ENCODE measurements at places on chromosomes 2 and 18.

DNA sequence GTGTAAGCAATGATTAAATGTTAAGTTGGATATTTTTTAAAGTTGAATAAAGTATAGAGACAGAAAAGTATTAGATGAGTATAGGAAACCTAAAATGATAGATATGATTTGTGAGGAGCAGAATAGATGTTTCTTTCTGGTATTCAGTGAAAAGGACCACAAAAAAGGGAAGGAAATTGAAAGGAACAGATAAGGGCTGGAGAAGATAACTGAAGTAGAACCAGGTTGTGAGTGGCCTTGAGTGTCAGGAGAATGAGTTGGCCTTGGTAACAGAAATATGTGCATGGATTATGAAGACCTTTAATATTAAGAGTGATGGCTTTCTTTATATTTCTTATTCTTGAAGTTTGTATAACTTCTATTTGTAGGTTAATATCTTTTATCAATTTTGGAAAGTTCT, 543.5 kb downstream of the METTL4 start:
- DNase-seq: no peak

DNA sequence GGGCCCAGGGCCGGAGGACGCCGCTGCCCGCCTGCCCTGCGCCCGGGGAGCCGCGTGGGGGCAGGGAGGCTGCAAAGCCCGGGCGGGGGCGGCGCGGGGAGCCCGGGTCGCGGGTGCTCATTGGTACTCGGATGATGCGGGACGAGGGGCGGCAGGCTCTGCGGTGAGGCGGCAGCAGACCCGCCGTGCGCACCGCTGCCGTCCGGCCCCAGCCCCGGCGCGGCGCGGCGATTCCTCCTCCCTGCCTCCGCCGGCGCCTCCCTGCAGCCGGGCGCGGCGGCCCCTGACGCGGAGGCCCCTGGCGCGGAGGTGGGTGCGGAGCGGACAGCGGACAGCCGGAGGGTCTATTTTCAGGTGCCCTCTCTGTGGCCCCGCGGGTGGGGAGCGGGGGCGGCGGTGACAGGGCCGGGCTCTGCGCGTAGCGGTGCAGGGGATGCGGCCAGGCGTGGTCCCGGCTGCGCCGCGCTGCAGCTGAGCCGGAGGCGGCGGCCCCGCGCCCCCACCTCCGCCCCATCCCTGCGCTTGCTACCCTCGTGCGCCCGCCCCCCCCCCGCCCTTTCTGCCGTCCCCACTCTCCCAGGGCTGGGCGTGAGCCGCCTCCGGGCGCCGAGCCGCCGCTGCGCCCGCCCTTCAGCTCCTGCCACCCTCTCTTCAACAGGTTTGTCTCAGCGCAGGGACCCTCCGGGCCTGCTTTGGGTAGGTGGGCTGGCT, 640 bp downstream of the SPTBN1 start:
- peak; percentile 51 for DNase-seq

DNA sequence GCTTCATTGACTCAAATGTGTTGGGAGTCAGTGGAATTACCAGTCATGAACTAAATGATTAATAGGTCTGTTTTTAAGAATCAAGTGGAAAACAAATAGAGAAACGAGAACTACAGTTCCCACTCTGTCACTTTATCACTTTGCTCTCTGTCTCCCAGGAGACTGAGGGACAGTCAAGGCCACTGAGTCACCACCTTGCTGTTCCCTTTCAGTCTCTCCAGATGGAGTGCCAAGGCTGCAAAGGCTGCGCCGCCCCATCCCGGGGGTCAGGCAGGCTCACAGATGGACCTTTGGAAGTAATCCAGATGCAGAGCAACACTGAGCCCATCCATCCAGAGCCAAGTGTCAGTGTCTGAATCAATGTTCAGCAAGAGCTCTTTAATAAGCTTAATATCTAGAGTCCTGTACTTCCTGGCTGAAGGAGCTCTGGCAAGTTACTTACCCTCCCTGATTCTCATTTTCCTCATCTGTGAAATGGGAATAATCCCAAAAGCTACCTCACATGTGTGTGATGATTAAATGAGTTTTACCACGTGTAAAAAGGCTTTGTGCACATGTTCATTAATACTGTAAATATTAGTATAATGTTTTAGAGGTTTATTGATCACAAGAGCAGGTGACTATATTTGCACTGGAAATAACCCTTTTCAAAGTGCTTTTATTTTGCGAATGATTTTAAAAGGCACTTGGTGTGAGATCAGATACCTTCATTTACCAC, 43.0 kb upstream of the EFEMP1 start:
- DNase-seq: peak; percentile 52

GRCh38 chr2:168180483-168180882, 66.9 kb downstream of the STK39 start:
- no peak for DNase-seq

GRCh38 chr2:215435280-215435869, 493 bp downstream of the FN1 start:
- no peak for DNase-seq

DNA sequence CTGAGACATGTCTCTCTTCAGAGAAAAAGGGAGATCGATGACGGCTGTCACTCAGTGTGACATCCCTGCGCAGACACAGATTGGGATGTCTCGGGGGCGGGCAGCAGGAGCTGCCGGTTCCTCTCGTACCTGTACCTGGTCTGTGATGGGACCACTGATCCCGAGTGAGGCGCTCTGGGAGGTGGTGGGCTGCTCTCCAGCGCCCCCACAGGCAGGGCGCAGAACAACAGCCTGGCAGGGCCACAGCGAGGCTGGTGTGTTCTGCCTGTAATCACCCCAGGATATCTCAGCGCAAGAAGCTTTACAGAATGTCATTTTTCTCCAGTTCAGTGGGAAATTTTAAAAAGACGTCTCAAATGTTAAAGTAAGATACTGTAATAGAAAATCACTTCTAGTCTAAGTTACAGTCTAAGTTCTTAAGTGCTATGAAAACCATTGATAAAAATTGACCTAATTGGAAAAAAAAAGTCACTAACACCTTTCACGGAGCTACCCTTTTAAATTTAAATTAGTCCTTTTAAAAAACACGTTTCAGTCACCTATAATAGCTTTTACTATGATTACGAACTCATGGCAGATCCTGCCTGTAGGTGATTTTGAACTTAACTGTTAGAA, 189.8 kb downstream of the SNTG2 start:
- peak; percentile 22 for DNase-seq

DNA sequence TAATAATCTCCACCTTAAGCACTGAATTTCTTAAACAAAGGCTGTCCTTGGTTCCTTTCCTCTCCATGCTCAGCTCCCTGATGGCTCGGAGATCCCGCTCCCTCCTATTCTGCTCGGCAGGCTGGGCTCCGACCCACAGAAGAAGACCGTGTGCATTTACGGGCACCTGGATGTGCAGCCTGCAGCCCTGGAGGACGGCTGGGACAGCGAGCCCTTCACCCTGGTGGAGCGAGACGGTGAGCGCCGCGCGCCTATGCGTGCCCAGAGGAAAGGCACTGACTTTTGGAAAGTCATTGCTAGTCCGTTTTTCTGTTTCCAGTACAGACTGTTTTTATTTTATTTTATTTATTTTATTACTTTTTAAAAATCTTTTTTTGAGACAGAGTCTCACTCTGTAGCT, 9.6 kb downstream of the CNDP2 start:
- DNase-seq: no peak

- no peak for DNase-seq
Measured at GRCh38 chr18:23247331-23247730, 112.0 kb downstream of the CABLES1 start.

- no peak for DNase-seq
Measured at GRCh38 chr2:15652801-15653200, 61.1 kb downstream of the DDX1 start.

DNA sequence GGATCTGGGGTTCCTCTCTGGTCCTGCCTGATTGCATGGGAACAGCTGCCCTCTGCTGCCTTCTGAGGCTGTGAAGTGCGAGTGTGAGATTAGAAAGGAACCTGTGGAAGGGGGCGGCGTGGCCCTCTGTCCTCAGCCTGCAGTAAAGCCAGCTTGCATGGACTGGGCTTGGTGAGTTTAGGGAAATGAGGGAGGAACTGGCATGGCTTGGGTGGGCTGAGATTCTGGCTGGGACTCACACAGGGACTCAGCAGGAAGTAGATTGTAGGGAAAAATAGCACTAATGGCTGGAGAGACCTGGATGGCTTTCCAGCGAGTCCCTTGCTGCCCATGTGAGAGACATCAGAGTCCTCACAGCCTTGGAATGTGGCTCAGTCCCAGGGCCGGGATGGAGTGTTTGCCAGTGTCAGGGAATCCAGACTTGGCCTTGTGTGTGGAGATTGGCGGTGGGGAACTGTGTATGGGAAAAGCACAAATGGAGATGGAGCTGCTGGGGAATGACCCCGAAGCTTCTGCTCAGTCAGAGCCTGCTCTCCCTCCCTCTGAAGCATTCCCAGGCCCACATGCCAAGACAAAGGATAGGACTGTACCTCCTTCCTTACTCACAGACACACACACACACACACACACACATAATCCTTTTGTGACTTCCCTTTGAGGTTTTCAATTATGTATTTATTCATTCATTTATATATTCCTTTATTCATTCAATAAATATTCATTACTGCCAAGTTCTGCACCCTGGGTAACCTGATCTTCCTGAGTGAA, 115.4 kb downstream of the ACAA2 start:
- peak; percentile 51 for DNase-seq

DNA sequence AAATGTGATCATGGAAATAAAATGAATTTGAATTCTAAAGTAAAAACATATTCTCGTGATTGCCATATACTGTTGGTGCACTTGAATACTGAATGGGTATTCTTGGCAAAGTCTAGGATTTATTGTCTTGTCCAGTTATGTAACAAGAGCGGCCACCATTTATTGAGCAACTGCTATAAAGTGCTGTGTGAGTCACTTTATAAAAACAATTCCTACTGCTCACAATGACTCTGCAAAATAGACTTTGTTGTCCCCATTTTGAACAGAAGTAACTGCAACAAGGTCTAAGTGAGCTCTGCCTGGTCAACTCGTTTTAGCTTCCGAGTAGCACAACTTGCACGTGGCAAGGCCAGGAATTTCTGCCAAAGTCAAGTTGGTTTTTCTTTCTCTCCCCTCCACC, 995.6 kb upstream of the FANCL start:
- DNase-seq: no peak

DNA sequence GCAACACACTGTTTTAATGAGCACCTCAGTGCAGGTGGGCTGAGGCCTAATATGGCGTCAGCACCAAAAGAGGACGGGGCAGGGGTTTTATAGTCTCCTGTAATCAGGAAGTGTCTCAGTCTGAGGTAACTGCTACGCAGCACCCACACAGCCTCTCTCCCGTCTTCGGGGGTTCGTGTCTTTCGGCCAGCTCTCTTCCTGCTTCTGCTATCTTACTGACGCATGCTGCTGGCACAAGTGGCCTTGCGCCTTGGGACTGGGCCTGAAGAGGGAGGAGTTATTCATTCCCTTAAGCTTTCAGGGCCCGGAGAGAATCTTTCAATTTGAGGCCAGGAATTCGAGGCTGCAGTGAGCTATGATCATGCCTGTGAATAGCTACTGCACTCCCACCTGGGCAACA, 14.5 kb upstream of the PAPOLG start:
- DNase-seq: no peak

DNA sequence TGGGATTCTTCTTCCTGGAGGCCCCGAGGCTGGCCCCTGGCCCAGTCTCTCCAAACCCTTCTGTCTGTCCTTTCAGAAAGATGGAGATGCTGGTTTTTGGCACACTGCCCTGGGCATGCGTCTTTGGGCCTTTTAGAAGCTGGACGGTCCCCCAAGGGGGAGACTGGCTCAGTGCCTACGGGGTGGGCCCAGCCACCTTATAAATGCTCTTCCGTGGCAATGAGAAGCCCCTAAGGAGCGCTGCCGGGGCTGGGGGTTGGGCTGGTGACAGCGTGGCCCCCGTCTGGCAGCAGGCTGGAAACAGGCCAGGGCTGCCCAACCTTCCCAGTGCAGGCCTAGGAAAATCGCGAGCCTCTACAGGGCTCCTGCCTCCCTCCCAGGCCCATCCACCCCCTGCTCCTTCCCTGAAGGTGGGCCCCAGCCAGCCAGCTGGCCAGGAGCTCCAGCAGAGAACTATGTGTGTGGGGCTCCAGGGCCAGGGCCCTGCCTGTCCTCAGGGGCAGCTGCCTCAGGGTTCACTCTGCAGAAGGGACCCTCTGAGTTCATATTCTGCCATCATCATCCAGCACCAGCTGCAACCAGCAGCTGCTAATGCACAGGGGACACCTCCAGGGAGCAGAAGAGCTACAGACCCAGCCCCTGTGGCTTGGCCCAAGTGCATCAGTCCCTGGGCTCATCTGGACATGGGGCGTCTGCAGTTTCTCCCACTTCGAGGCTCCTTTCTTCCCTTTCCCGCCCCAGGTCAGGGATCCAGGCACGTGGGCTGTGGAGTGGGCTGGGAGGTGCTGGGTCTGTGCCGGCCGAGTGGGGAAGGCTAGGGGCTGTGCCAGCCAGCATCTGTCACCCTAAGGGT, 107.6 kb upstream of the OTOS start:
- no peak for DNase-seq

DNA sequence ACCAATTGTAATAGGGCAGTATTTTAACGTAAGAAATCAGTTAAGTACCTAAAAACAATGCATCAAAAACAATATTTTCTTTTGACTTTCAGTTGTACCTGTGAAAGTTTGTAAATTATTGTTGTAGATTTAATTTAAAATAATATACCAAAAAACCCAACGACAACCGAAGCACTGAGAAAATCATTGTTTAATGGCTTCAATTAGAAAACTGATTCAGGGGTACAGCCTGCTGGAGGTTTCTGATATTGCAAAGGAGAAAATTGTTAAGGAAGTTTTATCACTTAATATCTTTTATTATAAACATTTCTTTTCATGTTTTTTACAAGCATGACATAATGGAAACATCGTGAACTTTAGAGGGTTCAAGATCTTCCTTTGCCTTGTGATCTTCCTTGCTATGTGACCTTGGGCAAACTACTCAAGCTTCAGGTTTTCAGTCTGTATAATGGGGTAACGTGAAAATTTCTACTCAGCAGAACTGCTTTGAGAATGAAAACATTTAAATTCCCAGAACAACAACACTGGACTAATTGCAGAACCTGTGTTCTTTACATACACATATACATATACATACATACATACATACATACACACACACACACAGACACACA, 76.3 kb upstream of the GLS start:
- peak; percentile 49 for DNase-seq

GRCh38 chr2:222944552-222944951, 83.7 kb downstream of the ACSL3 start:
- peak; percentile 64 for DNase-seq

DNA sequence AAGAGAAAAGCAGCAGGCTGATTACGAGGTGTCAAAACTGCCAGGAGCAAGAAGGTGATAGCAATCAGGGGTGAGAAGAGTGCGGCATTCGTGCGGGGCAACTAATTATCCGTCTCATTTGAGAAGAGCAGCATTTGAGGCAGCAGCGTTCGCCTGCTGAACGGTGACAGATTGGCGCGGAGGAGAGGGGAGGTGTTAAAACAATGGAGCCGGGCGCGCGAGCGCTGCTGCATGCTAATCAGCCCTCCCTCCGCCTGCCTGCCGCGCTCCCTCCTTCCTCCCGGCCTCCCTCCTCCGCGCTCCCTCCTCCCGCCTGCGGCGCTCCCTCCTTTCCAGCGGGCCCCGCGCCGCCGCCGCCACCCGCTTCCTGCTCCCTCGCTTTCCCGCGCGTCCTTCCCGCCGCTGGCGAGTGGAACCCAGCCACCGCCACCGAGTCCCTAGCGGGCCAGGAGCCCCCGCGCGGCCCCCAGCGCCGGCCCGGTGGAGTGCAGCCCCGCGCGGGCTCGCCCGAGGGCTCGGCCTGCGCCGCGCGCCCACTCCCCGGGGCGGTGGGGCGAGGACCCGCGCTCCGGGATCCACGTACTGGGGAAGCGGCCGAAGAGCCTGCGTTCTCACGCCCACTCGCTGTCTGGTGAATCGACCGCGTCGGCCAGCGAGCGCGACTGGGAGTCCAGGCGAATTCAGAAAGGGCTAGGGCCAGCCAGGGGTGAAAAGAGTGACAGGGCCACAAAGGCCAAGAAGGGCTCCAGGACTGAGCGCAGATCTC, 69.5 kb upstream of the PSMD14 start:
- peak; percentile 58 for DNase-seq
